ENCODE measurements at places on chromosomes 6 and 20.

GRCh38 chr6:148959008-148959407 lies 212.2 kb downstream of the UST start:
- DNase-seq: no peak

DNA sequence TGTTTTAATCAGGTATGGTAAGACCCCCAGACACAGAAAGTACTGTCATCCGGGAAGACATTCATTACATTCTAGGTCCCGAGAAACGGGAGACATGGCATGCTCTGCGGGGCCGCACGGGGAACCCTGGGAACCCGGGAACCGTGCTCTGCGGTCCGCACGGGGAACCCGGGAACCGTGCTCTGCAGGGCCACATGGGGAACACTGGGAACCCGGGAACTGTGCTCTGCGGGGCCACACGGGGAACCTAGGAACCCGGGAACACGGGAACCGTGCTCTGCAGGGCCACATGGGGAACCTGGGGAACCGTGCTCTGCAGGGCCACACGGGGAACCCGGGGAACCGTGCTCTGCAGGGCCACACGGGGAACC lies 165.6 kb upstream of the SULF2 start:
- no peak for DNase-seq

DNA sequence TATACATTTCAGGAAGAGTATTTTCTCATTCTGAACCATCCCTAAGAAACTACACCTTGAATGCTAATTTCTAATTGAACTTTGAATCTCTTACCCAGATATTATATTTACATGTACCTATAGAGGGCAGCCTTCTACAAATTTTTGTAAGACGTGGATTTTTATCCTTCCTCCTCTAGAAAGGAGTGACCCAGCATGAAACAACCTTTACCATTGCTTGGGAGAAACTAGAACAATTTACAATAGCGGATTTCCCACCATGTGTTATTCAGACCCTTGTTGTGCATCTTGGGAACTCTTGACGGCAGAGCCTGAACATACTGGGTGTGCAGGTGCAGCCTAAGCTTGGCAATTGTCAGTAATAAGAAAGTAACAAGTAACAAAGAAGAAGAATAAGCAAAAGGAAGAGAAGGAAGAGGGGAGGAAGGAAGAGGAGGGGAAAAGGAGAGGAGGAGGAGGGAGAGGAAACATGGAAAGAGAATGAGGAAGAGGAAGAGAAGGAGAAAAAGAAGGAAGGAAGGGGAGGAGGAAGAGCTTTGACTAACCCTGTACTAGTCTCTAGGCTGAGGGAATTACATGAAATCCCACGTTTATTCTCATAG lies 10.8 kb upstream of the TAAR1 start:
- DNase-seq: no peak

- no peak for DNase-seq
Observed at GRCh38 chr20:61146023-61146422, 106.0 kb upstream of the CDH4 start.

DNA sequence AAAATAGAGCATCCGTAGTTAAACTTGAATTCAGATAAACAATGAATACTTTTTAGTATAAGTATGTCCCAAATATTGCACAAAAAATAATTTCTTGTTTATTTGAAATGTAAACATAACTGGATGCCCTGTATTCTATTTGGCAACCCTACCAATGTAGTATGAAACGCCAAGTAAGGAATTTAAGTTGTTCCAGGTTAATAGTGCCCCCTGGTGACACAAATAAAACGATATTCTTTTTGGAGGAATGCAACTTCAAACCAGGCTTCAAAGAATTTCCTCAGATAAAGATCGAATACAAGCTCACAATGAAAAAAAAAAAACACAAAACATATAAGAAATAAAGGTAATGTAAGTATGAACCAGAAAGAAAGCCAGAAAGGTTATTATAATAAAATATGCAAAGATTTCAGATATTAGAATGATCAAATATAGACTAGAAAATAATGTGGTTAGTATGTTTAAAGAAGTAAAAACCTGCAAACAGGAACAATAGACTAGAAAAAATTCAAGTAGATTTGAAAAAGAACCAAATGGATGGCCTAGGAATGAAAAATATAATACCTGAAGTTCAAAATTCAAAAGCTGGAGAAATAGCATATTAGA lies 18.4 kb upstream of the AKAP7 start:
- no peak for DNase-seq

DNA sequence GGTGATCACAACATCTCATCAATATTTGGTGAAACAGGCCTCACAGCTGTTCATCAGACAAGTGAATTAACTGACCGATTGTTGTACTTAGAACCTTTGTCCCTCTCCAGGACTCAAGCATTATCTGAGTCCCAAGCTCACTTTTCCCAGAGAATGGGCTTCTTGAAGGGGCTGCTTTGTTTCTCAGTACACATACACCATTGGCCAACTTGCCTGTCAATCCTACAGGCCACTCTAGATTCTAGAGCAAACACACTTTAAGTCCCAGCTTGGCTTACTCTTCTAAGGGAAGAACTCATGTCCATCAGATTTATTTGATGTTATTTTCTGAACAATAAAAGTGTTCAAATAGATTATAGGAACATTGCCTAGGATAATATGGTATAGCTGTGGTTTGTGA lies 249.5 kb downstream of the BCKDHB start:
- DNase-seq: no peak

GRCh38 chr20:36070451-36070850 lies 84.1 kb upstream of the EPB41L1 start:
- DNase-seq: no peak

DNA sequence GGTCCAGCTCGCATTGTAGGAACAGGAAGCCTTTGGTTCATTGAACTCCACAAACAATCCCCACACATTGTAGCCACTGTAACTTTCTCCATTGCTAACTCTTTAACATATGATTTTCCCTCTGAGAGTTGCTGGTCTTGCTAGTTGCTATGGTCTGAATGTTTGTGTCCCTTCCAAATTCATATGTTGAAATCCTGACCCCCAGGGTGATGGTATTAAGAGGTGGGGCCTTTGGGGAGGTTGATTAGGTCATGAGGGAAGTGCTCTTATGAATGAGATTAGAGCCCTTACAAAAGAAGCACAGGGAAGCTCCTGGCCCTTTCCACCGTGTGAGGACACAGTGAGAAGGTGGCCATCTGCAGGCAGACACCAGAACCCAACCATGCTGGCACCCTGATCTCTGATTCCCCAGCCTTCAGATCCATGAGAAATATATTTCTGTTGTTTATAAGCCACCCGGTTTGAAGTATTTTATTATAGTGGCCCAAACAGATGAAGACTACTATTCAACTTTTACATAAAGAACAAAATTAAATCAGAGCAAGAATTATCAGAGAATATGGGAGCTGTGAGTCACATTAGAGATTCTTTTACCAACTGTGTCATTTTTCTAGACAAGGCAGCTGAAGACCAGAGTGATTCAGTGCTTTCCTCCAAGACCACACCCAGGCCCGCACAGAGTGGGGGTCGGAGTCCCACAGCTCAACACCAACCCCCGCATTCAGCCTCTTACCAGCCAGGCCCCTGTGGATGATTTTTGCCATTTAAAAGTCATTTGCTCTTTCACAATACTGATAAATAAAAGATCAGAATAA lies 143.0 kb downstream of the SAMD5 start:
- DNase-seq: no peak

DNA sequence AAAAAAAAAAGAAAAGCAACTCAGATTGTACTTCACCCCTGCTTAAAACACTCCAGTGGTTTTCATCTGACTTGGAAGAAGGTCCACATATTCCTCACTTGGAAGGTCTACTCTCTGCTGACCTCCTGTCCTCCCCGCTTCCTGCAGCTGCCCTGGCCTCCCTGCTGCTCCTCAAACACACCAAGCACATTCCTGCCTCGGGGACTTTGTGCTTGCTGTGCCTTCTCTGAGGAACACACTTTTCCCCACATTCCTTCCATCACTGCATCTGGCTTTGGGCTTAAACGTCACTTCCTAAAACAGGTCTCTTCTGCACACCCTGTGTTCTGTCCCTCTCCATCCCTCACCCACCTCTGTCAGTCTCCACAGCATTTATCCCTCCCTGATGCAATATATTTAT lies 4.9 kb upstream of the PDYN start:
- no peak for DNase-seq

- peak; percentile 17 for DNase-seq
Observed at GRCh38 chr6:119313937-119314884, 35.4 kb downstream of the MAN1A1 start.

GRCh38 chr6:156701966-156702365 lies 75.2 kb upstream of the ARID1B start:
- DNase-seq: no peak

DNA sequence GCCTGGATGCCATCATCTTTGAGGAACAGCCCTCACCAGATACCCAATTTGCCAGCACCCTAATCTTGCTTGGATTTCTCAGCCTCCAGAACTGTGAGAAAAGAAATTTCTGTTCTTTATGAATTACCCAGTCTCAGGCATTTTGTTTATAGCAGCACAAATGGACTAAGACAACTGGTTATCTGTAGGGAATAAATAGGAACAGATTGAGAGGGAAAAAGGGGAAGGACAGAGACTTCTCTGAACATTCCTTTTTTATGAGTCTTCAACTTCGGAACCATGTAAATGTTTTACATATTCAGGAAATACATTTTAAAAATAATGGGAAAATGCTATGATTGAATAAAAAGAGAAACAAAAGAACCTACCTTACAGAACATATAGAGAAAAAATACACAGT lies 20.9 kb downstream of the KCTD20 start:
- DNase-seq: no peak

- no peak for DNase-seq
Observed at GRCh38 chr6:133548423-133549159, 307.4 kb downstream of the EYA4 start.

DNA sequence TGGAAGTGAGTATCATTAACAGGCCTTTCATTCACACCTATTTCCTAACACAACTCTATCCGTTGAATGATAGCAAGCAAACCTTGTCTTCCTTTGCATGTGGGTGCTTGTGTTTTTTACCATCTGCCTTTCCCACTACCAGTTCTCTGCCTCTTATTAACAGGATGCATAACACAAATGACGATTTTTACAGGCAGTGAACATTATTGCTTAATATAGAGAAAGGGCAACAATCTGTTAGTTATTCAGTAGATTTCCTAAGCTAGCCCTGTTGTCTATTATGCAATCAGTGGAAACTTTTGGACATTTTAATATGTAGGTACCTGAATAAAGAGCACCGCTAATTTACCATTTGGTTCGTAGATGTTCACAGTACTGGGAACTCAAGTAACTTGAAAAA lies 348.8 kb upstream of the PLCB4 start:
- DNase-seq: no peak

- no peak for DNase-seq
Observed at GRCh38 chr6:37149745-37150144, 20.2 kb upstream of the PIM1 start.

DNA sequence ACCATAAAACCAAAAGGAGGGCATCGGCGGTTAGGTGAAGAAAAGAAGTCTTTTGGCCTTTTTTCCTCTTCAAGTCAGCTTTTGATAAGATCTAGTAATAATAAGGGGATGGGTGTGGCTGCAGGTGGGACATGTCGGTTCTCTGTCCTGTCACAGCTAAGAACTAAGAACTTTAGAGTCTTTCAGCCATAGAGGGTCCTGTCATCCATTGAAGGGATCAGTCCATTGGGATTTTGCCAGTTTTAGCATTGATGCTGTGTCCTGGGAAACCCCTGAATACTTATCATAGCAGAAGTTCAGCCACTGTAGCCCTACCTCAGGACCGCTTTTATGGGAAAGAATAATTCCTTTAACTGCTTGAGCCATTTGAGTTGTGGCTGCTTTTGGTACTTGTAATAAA lies 18.2 kb upstream of the SCP2D1 start:
- no peak for DNase-seq

- DNase-seq: no peak
Observed at GRCh38 chr6:112443179-112444065, 96.3 kb downstream of the RFPL4B start.

DNA sequence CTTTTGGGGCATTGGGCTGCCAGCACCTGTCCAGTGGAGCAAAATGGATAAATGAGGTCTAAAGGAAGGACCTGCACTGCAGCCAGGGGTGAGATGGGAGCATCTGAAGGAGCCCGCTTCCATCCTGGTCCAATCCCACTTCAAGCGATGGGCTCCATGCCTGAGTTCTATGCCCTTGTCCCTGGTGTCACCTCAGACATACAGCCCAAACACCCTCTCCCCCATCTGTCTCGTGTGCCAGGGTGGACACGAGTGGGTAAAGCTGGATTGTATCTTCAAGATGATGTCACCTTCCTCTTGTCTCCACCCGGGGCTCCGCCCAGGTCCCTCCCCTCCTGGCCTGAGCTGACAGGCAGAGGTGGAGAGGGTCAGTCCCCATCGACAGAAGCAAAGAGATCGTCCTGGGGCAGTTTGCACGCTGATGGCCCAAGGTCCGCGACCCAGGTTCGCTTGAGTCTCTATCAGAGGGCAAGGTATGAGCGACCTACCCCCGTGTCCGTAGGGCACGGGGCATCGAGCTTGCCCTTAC lies 544 bp downstream of the SMIM29 start:
- DNase-seq: peak; percentile 55

DNA sequence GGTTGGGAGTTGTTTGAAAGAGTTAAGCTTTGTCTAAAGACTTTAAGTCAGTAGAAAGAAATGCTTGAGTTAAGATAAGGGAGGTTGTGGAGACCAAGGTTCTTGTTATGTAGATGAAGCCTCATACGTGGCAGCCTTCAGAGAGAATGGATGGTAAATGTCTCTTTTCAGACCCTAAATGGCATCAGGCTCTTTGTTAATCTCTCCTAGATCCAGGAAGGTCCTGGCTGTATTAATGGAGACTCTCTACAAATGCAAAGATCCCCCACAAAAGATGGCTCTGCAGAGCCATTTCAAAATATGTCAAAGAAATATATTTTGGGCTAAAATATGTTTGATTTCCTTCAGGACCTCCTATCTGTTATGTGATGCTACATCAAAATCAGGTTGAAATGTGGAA lies 161.6 kb downstream of the ADAT2 start:
- no peak for DNase-seq

GRCh38 chr6:118865100-118865391 lies 28.9 kb upstream of the ASF1A start:
- no peak for DNase-seq

DNA sequence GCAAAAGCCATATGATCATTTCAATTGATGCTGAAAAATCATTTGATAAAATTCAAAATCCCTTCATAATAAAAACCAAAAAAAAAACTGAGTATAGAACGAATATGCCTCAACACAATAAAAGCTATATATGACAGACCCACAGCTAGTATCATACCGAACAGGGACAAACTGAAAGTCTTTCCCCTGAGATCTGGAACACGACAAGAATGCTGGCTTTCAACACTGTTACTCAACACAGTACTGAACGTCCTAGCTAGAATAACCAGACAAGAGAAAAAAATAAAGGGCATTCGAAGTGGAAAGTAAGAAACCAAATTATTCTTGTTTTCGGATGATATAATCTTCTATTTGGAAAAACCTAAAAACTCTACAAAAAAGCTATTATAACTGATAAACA lies 559.9 kb downstream of the EPM2A start:
- DNase-seq: no peak

GRCh38 chr6:22026164-22026678 lies 270.6 kb downstream of the PRL start:
- no peak for DNase-seq

- no peak for DNase-seq
Observed at GRCh38 chr20:38825901-38826625, 20.6 kb downstream of the PPP1R16B start.

GRCh38 chr6:105981002-105981887 lies 104.9 kb upstream of the PRDM1 start:
- DNase-seq: peak; percentile 40
